ENCODE measurements at places on chromosomes 5 and 9.

DNA sequence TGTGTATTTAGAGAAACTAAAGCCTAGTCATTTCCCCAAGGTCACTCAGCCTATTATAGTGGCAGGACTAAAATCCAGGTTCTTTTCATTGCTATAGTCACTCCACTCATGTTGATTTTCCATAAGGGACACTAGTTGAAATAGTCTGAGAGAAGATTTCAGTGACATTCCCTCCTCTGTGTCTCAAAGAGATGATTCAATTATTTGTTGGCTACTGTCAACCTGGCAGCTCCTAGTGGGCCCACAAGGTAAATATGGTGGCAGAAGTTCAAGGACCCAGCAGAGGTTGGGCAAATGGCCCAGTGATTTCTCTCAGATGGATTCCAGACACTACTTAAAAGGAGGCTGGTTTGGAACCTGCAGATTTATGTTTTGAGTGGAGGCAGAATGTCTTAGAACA, 48.1 kb downstream of the G3BP1 start:
- no peak for DNase-seq

DNA sequence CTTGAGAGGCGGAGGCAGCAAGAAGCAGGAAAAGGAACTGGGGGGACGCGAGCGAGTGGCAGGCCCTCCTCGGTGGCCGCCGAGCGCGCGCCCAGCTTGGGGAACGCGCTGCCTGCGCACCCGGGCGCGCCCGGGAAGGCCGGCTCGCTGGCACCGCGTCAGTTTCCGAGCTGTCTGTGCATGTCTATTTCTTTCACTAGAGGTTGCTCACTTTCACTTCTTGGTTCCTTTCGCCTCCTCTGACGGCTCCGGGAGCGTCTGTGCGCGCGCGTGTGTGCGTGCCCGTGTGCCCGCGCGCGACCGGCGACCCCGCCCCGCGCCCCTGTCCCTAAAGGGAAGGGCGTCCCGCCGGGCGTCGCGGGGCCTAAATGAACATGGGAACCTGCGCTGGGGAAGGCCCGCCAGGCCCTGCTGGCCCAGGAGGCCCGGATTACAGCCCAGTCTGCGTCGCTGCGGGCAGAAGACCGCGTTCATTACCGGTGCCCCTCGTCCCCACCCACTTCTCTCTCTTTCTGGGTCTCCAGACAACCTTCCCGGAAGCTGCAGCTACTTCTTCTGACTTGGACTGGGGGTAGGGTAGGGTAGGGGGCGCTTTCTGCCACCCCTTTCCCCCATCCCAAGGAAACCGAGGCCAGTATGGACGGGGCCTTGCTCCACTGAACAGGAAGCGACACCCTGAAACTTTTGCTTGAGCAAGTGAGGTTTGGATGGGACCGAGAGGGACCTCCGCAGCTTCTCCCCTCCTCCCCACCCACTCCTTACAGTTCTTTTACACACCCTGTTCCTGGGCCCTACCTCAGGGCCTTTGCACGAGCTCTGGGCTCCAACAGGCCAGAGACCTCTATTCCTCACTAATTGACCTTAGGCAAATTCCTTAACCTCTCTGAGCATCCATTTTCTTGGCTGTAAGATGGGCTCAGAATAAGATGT, 205.8 kb upstream of the IER5L start:
- peak; percentile 47 for DNase-seq

- no peak for DNase-seq
These were observed at the start of gene TGFBI for GRCh38 chr5:136028782-136029742. TGFBI (plus strand) TSS chr5:136028988; CDS start chr5:136029056, 68 bp downstream.

GRCh38 chr5:123035918-123036390, 571 bp downstream of the PPIC start:
- DNase-seq = no peak

- DNase-seq = no peak
These were observed 21.2 kb downstream of the AUH start for GRCh38 chr9:91340395-91340967.

DNA sequence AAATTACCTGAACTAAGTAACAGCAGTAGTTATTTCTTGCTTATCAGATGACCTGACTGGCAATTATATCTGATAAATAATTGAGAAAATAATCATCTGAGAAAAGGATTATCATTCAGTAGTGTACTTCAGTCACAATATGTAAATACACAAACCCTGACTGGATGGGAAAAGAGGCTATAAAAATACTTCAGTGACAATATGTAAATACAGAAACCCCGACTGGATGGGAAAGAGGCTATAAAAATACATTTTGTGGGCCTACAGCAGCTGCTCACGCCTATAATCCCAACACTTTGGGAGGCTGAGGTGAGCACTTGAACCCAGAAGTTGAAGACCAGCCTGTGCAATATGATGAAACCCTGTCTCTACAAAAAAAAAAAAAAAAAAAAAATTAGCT, 11.1 kb downstream of the UBAP2 start:
- DNase-seq = no peak

DNA sequence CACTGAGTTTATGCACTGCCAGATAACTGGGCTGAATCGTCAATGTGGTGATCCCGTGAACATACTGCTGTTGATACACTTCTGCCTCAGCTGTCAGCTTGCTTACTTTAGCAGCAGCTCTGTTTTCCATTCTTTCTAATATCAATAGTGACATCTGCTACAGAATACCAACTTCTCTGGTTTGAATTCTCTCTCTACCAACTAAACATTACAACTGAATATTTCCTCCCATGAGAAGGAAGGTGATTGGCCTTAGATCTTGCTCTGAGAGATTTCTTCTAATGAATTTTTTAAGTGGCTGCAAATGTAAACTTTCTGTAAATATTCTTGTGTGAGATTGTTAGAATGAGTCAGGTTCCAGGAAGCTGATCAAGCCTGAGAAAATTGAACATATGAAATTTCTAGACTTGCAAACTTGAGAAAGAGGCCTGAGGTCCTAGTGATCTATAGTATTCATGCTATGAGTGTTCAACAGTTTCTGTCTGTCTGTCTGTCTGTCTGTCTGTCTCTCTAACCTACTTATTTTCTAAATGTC, 205.5 kb upstream of the CDKN2B start:
- no peak for DNase-seq

- no peak for DNase-seq
These were observed 28.2 kb upstream of the LPAR1 start for GRCh38 chr9:111066468-111066867.

- no peak for DNase-seq
These were observed 20.2 kb upstream of the AGXT2 start for GRCh38 chr5:35067985-35068384.

GRCh38 chr5:14181299-14181968, 38.3 kb downstream of the TRIO start:
- DNase-seq = no peak

DNA sequence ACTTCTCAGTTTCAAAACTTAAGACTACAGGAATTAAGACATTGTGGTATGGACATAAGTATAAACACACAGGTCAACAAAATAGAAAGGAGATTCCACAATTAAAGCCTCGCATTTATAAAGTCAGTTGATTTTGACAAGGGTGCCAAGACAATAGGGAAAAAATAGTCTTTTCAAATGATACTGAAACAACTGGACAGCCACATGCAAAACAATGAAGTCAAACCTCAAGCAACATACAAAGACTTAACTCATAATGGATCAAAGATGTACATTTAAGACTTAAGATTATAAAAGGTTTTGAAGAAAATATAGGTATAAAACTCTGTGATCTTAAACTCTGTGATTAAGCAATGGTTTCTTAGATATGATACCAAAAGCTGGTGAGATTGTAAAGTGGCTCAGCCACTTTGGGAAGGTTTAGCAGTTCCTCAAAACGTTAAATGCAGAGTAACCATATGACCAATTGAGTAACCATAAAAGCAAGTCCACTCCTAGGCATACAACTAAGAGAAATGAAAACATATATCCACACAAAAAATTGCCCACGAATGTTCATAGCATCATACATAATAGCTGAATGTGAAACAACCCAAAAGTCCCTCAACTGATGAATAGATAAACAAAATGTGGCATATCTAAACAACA, 22.0 kb downstream of the HINT1 start:
- DNase-seq = no peak

DNA sequence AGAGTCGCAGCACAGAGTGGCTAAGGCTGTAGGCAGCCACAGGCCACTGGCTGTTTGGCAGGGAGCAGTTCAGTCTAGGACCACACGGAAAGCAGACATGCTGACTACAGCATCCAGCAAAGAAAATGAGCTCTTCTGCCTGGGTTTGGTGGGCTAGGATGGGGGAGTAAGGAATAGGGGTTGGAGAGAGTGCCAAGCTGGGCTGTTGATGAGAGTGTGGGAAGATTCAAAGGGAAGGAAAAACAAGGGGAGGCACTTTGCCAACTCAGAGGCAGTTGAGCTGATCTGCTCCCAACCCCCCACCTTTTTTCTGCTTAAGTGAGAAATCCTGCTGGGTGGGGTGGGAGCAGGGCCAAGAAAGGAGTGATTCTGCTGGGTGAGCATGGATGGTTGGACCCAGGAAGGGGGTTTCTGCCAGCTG, 35.9 kb downstream of the SVEP1 start:
- no peak for DNase-seq

DNA sequence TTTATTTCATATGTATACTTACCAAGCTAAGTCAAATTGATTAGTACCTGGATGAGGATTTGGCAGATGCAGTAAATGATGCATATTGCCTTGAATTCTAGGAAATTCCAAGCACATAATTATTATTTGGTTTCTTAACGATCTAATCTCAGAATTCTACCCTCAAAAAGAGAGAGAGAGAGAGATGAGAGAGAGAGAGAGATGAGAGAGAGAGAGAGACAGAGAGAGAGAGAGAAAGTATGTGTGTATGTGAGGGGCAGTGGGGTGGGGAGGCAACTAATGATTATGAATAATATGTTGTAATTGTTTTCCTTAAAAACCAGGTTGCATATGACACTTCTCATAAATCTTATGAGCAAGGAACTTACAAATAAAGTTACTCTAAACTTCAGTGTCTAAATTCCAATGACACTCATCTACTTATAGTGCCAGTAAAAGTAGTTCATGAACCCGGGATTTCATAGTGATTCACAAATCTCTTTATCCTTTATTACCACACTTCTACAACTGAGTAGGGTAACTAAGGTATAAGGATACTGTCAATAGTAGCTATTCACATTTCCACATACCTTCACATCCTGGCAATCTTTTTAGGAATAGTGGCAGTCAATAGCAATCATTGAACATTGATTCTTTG, 60.5 kb upstream of the EDIL3 start:
- DNase-seq = no peak

DNA sequence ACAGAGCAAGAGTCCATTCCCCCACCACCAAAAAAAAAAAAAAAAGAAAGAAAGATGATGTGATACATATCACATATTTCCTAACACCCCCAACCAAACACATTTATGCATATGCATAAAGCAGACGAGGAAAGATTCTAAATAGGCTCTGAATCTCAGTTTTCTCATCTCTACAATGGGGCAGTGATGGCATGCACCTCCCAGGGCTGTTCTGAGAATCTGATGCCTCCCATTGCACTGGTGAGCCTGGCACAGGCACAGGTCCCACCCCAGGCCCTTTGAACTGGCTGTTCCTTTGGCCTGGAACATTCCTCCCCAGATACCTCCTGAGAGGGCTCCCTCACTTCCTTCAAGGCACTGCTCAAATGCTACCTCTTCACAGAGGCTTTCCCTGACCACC, 116.5 kb downstream of the C9orf50 start:
- DNase-seq = no peak

GRCh38 chr5:10676946-10677345, 84.1 kb downstream of the DAP start:
- DNase-seq = no peak

DNA sequence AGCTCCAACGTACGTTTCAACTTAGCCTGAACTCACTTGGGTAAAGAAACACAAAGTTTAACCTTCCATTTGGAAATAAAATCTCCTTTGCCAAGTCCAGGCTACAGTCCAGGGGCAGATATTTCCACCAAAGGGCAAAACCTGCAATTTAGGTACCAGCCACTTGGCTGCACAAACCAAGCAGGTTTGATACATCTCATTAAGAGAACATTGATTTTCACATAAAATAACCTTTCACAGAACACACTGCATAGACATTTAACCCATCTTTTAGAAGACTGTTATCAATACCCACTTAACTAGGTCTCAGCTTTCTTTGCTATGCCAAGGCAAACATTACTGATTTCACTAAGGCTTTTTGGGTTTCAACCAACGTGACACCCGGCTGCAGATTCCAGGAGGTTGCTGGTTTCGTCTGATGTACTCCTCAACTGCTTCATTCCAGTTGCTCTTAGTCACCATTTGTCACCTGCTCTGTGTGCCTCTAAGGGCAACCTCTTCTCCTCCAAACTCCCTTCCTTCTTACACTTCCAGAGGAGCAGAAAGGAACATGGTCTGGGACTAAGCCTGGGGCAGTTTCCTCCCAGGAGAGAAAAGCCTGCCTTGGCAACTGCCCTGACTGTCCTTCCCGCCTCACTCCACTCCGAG, 67.1 kb downstream of the EPB41L4B start:
- DNase-seq = no peak

DNA sequence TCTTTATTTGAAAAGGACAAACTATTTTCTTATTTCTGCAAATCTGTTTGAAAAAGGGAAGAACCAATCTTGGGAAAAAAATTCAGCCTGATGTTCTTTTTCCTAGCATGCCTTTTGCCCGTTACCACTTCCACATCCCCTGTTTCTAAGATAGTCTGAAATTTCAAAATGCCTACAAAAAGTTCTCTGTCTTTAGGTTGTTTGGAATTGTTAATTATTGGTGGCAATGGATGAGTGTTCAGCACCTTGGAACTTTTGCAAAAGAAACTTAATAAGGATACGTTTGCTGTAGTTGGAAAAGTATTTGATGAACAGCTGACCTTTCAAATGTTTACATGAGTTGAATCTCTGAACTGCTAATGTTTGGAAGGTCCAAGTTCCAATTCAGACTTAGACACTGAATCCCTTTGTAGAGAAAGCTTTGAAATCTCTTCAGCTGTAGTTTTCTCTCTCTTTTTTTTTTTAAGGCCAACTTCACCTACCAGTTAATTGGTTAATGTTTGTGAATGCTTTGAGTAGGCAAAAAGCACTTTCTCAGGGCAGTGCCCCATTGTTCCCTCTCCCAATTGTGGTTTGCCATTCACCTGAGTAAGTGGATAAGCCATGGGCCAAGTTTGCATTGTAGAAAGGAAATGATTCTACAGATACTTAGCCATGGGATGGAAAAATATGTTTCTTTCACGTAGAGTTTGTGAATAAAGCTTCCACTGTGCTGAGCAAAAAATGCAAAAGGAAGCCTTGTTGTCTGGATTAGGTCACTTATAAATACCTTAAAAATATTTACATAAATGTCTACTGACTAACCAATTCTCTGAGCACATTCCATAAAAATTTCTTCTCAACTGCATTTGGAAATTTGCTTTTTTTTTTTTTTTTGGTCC, 156.4 kb upstream of the ELL2 start:
- no peak for DNase-seq

Measured in stimulated activated CD8-positive, alpha-beta memory T cell treated with anti-CD3 and anti-CD28 coated beads, Interleukin-4, amount 100 ng/mL, for 1 hour (primary cell).